ENCODE measurements at places on chromosomes 4 and X.

- no peak for DNase-seq
These were observed 46.3 kb upstream of the AFAP1 start for GRCh38 chr4:7985891-7986441.

DNA sequence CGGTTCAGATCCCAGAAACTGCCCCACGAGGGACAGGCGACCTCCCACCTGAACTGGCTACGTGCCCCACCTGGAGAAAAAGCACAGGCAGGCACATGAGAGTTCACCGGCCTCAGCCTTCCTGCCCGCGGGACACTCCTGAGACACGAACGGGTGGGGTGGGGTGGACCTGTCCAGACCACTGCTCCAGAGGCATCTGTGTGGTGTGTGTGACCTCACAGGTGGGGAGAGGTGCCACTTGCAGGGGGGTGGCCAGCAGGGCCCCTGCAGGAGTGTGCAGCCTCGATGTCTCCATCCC, 18.5 kb downstream of the NELFA start:
- no peak for DNase-seq

DNA sequence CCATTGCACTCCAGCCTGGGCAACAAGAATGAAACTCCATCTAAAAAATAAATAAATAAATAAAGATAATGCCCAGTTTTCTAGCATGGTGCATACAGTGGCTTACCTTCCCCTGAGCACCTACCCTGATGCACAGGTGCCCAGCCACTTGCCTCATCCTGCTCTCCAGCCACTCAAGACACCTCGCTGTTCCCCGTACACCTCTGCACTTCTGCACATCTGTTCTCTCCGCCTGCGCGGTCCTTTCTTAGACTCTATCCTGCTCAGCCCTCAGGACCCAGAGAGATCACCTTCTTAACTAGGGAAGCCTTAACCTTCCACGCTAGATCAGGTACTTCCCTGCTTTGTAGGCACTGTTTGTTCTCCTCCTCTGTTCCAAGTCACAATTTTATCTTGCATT, 2.9 kb downstream of the EVC start:
- no peak for DNase-seq

- no peak for DNase-seq
These were observed 66.5 kb downstream of the WFS1 start for GRCh38 chr4:6336166-6336565.

GRCh38 chrX:134144231-134144630, 92.8 kb upstream of the CCDC160 start:
- no peak for DNase-seq

DNA sequence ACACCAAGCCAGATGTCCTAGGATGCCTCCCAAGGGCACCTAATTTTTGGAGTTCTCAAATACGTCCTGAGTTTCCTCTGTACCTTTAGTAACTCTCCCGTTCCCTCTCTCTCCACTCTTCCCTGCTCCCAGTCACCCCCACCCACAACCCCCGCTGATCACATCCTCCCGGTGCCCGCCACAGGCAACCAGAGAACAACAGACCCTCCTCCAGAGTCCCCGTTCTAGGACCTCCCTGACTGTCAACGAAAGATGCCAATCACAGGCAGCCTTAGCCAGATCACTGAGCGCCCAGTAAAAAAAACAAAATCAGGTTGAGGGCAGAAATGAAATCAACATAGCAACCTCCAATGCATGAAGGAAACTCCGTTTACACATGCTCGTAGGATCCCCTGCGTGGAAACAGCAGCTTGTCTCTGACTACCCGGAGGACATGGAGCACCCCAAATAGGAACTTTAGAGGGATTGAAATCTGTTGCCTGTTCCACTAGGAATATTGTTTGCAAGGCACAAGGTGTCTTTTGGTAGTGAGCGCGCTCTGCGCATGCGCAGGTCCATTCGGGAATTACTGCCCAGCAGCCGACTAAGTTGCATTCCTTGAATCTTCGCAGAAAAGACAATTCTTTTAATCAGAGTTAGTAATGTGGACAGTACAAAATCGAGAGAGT, at the start of gene GABRB1:
Gene GABRB1, plus strand, starts transcription at position 557 of the 668 bp plus-strand sequence.
- DNase-seq: peak; percentile 50

- DNase-seq: no peak
These were observed 57.5 kb downstream of the PTCHD1 start for GRCh38 chrX:23392195-23392594.

- no peak for DNase-seq
These were observed 63.0 kb downstream of the SORBS2 start for GRCh38 chr4:185748901-185749390.

- no peak for DNase-seq
These were observed 71.6 kb downstream of the MAML3 start for GRCh38 chr4:140082391-140082755.

DNA sequence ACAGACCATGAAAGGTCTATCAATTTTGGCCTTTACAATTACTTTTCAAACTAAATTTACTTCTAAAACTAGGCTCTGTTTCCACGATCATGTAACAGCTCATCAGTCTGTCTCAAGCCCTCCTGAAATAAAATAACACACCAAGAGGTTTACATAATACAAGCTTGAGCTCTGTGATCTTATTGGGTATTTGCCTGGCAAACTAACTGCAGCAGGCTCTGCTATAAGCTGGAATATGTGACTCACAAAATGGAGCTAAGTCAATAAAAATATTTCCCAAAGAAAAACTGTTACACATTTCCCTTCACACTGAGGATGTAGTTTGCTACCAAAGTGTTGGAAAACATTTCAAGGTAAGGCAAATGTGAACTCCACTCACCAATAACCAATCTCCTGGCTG, 94.7 kb upstream of the GPM6B start:
- DNase-seq: no peak

GRCh38 chrX:32592786-32593185, 618.6 kb downstream of the DMD start:
- no peak for DNase-seq

DNA sequence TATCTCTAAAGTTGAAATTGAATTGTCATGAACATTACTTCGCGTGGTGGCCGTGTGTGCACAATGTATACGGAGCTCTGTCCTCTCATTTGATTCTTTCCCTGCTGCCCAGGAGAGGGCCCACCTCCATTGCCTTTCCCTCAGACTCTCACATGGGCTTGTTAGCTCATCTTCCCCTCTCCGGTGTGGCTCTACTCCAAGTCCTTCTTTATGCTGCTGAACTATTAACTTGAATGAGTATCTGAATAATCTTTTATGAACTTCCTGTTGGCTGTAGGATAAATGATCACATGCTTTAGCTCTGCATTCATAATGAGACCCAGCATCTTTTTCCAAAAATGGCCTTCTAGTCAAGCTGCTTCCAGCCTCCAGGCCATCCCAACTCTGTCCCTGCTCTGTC, 68.8 kb upstream of the CLNK start:
- DNase-seq: no peak

- DNase-seq: no peak
These were observed 106.3 kb upstream of the CBR4 start for GRCh38 chr4:169116270-169116901.

DNA sequence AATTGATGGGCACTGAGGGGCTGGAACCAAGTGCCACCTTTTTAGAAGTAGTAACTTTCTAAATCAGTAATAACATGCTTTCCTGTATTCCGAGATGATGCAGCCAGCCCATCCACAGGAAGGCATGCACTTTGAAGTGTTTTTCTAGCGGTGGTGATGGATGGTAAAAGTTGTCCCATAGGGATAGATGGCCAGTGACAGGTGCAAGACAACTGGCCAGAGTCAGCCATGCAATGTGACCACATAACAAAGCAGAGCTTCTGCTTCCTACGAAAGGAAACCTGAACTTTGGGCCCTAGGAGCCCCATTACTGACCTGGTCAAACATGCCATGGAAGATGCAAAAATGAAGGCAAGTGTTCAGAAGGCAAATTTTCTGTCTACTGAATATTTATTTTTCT, 72.3 kb downstream of the NR3C2 start:
- no peak for DNase-seq

DNA sequence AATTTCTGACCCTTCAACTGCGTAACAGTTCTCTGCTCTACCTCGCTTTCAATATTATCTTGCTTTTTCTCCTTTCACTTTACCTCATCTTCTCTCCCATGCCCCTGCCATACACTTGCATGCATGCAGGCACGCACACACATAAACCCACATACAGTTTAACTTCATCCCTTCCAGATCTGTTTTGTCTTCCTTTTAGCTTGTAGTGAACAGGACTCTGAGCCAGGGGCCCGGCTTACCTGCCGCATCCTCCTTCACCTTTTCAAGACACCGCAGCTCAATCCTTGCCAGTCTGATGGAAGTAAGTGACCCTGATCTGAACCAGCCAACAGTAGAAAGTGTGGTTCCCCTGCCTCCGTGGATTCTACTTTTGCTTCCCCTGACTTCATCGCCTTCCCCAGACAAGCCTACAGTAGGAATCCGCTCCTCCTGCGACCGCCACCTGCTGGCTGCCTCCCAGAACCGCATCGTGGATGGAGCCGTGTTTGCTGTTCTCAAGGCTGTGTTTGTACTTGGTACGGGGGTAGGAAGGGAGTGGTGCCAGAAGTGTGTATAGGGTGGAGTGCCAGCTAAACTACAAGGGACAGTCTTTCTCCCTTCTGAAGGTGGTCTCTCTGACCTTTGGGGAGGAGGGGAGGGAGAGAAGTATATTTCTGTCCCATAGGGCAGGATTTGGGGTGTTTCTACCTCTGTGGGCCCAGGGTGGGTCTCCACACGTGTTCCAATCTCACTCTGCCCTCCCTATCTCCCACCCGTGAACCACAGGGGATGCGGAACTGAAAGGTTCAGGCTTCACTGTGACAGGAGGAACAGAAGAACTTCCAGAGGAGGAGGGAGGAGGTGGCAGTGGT, 10.7 kb downstream of the MED12 start:
- DNase-seq: no peak

DNA sequence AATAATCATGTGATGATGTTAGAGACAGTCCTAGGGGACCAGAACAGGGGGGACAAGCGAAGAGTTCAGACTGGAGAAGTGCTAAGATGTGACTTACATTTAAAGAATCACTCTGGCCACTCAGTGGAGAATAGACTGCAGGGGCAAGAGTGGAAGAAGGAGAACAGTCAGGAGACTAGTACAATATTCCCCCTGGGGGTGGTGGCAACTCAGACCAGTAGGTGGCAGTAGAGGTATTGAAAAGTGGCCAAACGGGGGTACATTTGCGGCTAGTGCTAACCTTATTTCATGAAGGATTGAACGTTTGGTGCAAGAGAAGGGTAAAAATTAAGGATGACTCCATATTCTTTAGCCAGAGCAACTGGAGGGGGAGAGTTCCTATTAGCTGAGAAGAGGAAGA, 2.7 kb upstream of the BMX start:
- DNase-seq: no peak

GRCh38 chr4:47882228-47882627, 32.2 kb downstream of the NFXL1 start:
- DNase-seq: no peak

- no peak for DNase-seq
These were observed 226.0 kb downstream of the VEGFC start for GRCh38 chr4:176566769-176567168.

DNA sequence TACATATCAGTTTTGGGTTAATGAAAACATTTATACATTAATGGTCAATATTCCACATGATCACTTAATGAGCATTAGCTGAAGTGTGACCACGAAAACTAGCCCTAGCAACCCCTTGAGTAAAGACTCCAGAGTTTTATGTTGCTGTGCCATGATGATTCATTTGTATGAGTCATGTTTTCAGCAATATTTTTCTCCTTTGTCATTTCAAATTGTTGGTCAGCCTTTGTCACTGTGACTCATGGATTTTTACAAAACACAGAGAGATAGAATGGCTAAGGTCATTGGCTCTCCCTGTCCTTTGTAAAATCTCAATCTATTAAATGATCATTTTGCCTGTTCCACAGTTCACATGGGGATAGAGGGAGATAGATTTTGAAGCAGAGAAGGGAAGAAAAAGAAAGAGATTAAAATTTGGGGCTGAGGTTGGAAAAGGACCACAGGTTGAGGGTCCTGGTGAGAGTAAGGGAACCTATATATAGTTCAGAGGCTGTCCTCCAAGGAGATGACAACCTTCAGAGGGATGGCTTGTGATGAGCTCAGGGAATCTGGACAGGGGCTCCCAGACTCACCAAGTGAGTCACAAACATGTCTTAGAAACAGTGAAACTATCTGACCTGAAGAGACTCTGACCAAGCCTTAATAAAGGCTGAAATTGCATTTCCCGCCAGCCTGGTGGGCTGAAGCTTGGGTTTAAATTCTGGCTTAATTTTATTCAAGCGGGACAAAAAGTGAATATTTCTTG, 25.6 kb downstream of the NR0B1 start:
- peak; percentile 72 for DNase-seq

GRCh38 chr4:85720735-85721134, 245.8 kb downstream of the ARHGAP24 start:
- DNase-seq: peak; percentile 44

GRCh38 chrX:25020391-25020904, 4.7 kb upstream of the ARX start:
- DNase-seq: no peak

DNA sequence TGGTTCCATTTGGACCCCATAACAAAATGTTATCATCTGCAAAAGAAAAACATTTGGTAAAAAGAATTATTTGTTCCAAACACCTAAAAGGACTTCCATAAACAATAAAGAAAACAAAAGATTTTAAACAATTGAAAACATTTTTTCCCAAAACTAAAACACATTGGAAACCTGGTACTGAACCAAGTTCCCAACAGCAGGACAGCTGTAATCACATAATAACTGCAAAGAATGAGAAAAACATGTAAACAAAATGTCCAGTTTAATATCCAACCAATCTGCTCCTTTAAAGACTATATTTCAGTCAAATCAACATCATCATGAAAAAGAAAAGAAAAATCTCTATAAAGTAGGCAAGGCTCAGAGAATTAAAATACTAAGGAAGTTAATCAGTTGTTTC, 36.3 kb downstream of the PRDM5 start:
- no peak for DNase-seq

- no peak for DNase-seq
These were observed 176.9 kb upstream of the PRPS2 start for GRCh38 chrX:12614266-12614665.

DNA sequence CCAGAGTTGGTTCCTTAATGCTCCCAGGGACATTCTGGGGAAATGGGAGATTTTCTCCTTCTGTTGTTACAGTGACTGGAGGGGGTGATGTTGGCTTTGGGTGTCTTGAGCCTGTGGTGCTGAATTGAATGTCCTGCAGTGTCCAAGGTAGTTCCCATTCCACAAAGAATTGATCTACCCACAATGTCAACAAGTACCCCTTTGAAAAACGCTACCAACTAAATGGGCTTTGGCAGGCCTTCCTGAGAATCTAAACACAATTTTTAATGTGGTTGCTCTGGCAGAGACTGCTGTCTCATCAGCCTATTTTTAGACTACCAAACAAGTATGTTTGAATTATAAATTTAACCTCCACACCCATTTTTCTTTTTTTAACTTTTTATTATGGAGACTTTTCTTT, 69.4 kb downstream of the CCKAR start:
- DNase-seq: no peak

- no peak for DNase-seq
These were observed 57.5 kb downstream of the MAML3 start for GRCh38 chr4:140096483-140096861.

GRCh38 chrX:149296092-149296491, 209.0 kb downstream of the IDS start:
- no peak for DNase-seq

- DNase-seq: peak; percentile 32
These were observed 430.0 kb downstream of the INPP4B start for GRCh38 chr4:142416121-142416520.

- DNase-seq: no peak
These were observed at the start of gene ARHGAP36 for GRCh38 chrX:131058136-131058868. ARHGAP36 (plus strand) TSS chrX:131058346; CDS start chrX:131081666, 23,320 bp downstream.

Measured in HS-5 (cell line).